ENCODE measurements at places on chromosomes 4 and X.

DNA sequence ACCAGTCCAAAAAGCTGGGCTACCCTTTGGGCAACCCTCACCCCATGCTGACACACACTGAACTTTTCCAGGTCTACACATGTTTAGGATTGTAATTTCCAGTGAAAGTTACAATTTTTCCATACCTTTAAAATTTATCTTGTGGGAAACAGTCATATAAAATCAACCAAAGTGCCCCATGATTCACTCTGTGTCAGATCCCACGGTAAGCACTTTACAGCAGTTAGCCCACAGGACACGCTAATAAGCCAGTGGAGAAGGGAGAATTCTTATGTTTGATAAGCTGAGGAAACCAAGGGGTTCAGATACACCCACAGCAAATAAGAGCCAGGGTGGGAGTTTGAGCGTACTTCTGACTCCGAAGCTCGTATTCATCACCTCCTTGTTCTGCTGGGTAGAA is 72.4 kb upstream of the TBL1X start:
- DNase-seq, result no peak

DNA sequence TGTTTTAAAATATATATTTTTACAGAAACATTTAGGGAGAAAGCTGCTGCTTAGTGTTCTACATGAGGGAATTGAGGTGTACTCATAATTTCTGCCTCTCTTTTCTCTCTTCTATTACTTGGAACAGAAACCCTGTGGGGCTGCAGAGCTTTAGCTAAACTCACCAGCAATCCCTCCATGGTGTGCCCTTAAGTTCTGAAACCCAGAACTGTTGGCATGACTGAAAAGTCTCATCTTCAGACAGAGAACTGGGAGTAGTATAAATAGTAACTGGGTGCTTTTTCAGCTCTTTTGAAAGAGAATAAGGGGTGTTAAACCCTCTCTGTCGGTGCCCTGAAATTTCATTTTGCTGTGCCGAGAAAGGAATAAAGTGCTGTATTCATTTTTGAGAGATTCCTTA is 294.9 kb upstream of the BOD1L1 start:
- no peak for DNase-seq

GRCh38 chr4:6120361-6120760 is 80.0 kb downstream of the JAKMIP1 start:
- DNase-seq, result no peak

GRCh38 chrX:134692990-134693389 is 34.7 kb upstream of the PLAC1 start:
- no peak for DNase-seq

DNA sequence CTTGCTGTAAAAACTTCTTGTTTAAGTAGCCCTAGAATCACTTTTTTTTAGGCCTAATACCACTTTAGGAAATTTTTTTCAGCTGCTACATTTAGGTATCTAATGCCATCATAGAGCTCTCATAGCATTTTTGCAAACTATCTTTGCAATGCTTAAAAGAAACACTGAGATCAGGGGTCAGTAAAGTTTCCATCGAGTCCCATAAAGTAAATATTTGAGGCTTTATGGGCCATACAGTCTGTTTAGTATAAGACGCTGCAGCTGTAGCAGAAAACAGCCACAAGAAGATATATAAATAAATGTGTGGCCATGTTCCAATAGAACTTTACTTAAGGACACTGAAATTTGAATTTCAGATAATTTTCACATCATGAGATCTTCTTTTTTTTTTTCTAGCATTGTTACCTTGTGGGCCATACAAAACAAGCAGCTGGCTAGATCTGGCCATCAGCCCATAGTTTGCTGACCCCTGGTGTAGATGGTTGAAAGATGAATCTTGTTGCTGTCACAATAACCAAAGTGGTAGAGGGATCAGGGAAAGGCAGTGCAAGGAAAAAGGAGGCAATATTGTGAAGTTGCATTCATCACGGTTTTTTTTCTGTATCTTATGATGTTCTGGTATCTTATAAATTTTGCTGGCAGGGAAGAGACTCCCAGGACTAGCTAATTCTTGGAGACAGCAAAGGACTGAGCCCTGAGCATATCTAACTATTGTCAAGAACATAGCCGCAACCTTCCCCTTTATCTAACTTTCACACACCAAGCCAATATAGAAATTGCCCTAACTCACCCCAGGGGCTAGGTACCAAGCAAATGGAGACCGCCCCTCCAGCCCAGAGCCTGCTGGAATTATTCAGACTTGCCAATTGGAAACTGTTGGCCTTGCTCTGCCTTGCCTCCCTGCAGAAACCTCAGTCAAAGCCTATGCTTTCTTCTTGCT is 46.6 kb downstream of the RASGEF1B start:
- no peak for DNase-seq

GRCh38 chr4:21470535-21470934 is 478.0 kb downstream of the KCNIP4 start:
- peak; percentile 85 for DNase-seq

DNA sequence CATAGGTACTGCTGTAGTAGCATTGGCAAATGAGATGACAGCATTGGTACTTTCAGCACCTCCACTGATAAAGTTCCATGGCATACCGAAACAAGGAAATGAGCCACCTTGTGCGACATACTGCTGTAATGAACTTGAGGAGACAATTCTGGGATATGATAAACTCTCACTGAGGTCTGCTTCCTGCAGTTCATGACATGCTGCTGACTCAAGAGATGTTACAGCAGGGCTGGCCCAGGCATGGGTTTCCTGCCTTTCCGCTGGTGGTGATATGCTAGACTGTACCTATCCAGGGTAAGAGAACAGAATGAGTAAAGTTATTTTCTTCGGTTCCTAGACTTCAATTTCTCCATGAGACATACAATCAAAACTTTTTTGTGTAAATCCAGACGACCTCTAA is 17.1 kb downstream of the BEND2 start:
- no peak for DNase-seq

DNA sequence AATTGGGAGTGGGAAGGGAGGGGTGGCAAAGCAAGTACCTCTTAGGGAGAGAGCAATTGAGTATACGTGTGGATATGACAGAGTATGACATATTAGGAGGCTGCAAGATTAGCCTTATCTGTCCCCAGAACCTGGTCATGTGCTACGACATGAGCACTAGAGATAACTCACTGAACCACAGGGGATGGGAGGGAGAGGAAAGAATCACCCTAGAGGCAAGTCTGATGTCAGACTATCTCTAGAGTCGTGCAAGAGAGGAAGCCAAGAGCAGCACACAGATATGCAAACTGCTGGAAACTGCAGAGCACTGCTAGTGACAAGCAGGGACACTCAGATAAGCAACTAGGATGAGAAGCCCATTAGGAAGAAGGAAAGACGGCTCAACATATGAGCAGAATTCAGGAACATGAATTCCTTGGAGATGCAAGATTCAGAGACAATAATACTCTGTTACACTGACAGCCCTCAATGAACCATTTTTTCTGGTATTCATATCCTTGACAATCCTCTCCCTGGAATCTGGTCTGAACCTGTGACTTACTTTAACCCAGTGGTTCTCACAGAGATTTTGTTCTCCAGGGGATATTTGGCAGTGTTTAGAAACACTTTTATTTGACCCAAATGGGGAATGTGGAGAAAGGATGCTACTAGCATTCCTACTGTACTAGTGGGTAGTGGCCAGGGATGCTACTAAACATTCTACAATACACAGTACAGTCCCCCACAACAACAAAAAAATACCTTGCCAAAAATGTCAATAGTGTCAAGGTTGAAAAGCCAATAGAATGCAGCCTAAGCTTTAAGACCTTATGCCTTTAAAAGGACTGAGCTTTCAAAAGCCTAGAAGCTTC is 84.0 kb upstream of the BMP2K start:
- no peak for DNase-seq

DNA sequence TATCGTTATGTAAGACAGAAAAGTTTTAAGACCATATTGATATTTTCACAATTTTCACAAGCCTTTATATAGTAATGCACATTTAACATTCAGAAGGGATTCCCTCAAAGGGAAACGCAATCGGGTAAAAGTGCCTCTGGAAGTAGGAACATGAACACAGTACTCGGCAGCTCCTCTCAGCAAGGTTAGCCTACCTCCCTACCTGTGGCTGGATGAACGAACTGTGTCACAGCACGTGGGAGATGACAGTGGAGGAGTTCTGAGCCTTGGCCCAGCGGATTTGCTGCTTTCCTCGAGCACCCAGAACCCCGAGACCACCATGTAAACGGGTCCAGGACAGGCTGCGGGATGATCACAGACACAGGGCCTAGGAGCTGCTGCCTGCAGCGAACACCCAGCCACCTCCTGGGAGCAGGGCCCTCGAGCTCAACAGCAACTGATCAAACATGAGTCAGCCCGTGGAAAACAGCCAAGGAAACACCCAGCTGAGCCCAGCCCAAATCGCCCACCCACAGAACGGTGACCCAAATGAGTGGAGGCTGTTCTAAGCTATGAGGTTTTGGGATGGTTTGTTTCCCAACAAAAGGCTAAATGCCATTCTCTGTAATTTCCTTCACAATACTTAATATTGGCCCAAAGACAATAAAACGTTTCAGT is 30.4 kb downstream of the FAT1 start:
- no peak for DNase-seq

DNA sequence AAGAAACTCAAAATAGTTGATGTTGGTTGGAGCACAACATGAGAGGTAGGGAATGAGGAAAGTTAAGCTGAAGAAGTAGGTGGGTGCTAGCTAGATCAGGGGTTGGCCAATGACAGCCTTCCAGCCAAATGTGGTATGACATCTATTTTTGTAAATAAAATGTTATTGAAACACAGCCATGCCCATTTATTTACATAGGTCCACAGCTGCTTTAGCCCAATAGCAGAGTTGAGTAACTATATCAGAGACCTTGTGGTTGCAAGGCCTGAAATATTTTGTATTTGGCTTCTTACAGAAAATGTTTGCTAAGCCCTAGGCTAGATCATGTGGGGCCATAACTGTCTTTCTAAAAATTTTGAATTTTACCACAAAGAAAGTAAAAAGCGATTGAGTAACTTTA is 234.9 kb upstream of the CTSO start:
- DNase-seq, result no peak

- no peak for DNase-seq
Measured at GRCh38 chrX:123185721-123186120, 1.6 kb downstream of the GRIA3 start.

Measured in DMS53 (cell line).